ENCODE measurements at places on chromosomes 7 and 10. TPM values are rescaled to one million over a fixed set of nuclear protein-coding genes. Genes with fewer than 3 reads are reported as not detected.

GRCh38 chr10:49400365-49400764 is 4.5 kb upstream of the DRGX start:
- no peak for DNase-seq

GRCh38 chr10:112896273-112896672 is 53.8 kb upstream of the TCF7L2 start:
- DNase-seq: no peak

Gene SUN1
- total RNA-seq: 153 TPM

DNA sequence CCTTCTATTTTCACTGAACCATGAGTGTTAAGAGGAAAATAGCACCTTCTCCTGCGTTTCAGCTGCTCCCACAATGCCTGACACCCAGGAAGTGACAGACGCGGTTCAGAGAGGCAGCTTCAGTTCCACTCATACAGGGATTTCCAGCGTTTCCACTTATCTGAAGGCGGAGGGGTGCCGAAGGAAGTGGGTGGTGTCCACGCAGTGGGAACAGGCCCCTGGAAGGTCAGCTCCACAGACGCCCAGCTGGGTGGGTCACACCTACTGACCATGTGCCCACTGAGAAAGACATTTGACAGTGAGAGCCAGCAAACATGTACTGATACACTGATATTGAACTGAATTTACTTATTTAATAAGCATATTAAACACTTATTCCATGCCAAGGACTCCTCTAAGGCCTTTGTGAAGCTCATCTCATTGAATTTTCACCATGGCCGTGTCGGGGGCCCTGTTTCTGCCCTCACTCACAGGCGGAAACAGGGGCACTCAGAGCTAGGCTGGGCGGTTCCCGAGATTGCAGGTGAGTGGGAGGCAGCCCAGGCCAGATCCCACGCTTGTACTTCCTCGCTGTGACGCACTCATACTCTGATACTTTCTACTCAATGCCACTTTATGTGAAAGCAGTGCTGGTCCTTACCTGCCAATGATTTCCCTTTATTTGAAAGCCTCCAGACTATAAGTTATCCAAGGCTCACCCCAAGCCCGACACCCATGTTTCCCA is 96.8 kb downstream of the TCERG1L start:
- peak; percentile 51 for DNase-seq

Gene KCP
- 0.35 TPM for total RNA-seq

DNA sequence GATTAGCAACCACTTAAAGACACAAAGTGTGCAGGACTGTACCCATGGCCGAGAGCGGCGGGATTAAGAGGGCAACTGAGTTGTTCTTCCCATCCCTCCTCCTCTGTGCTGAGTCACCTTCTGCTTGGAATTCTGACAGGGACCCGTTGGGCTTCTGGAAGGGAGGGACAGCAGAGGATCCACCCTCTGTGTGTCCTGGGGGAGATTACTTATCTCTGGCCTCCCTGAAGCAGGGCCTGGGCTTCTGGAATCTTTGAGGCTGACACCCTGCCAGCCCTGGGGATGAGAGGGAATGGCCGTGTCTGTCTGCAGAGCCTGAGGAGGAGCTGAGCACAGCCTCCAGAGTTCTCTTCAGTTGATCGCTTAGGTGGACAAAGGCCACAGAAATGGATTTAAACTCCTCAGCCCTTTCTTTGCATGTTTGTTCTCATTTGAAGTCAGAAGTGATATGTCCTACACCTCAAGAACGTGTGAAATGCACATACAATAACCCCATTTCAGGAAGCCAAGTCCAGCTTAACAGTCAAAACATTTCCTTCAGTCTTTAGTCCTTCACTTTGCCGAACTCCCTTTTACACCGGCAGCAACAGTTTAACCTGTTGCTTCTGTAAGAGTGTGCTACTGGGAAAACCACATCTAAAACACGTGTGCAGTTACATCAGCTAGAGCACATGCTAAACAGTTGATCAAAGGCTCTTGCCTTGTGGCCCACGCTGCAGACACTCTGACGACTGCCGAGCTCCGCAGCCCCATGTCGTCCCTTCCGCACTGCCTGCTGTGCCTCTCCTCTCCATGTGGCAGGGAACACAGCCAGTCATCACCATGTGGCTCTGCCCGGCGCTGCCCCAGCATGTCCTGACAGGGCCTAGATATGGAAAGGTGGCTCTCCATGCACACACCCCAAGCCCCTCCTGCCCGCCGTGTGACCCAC is 55.7 kb downstream of the IKZF1 start:
- no peak for DNase-seq

Gene SLC26A4
- 1.5 TPM for total RNA-seq

DNA sequence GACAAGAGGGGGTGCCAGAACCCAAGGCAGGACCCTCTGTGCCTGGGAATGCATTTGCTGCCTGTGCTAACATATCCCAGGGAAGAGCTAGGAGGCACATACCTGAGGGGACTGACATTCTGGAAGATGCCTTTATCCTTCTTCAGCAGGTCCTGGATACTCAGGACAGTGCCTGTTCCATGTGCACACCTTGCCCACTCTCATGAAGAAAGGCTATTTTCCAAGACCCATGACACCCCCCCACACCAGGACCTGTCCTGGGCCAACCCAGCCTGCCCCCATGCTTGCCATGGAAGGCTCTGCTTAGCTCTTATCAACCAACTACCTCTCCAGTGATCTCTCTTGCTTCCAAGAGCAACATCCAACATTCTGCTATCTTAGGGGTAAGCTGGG is 67.2 kb upstream of the CAMK2B start:
- DNase-seq: no peak

GRCh38 chr10:89025453-89025852 is 34.9 kb downstream of the FAS start:
- no peak for DNase-seq
